Uterine smooth muscle cell (primary cell): ENCODE measurements at places on chromosomes 7 and 10. TPM values are rescaled to one million over a fixed set of nuclear protein-coding genes. Genes with fewer than 3 reads are reported as not detected.

Gene BHLHA15
- total RNA-seq, result 1.3 and 2.2 TPM in 2 replicates

Gene TMEM106B
- total RNA-seq, result 59.8 and 78.0 TPM in 2 replicates

Gene COL13A1
- total RNA-seq, result 31.8 and 35.9 TPM in 2 replicates

Gene LAMB1
- 208 and 292 TPM in 2 replicates for total RNA-seq

Gene GJD4
- total RNA-seq, result 0.12 TPM in 1 of 2 replicates, not detected in the other
